ENCODE measurements at places on chromosomes 2 and 18. TPM values are rescaled to one million over a fixed set of nuclear protein-coding genes. Genes with fewer than 3 reads are reported as not detected.

DNA sequence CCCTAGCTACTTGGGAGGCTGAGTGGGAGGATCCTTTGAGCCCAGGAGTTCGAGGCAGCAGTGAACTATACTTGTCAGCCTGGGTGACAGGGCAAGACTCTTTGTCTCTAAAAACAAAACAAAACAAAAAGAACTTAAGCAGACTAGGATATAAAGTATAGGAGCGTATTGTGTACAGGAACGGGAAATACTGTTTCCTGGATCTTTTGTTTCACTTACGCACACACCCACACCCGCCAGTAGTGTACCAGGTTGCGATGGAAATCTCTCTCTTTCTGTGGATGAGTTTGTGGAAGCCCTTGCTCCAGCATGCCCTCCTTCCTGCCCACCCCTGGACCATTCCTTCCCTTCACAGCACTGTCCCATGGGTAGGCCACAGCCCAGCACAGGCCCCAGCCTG is 136.3 kb downstream of the RPIA start:
- no peak for DNase-seq

DNA sequence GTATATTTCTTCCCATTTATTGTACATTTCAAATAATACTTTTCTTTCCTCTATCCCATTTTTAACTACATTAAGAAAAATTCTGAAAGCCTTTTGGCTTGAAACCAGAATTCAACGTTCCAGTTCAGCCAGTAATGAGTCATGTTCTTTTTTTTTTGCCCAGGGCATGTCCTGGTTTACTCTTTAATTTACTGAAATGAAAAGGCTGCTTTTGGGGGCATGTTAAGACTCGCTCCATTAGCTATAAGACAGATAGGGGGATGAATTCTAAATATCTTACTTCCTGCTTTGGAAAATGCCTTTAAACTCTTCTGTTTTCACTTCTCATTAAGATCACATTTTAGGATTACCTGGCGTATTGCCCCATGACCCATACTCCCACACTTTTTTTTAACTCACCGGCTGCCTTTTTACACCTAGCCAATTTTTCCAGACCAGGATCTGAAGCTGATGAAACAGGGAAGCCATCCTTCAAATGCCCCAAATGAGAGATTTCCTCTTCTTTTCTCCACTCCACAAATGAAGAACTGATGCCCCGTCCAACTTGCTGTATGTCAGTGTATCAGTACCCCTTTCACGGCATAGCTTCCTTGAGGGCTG is 585 bp downstream of the ABCA12 start:
- peak; percentile 53 for DNase-seq

GRCh38 chr2:235611349-235611748 is 117.5 kb downstream of the AGAP1 start:
- DNase-seq = no peak

DNA sequence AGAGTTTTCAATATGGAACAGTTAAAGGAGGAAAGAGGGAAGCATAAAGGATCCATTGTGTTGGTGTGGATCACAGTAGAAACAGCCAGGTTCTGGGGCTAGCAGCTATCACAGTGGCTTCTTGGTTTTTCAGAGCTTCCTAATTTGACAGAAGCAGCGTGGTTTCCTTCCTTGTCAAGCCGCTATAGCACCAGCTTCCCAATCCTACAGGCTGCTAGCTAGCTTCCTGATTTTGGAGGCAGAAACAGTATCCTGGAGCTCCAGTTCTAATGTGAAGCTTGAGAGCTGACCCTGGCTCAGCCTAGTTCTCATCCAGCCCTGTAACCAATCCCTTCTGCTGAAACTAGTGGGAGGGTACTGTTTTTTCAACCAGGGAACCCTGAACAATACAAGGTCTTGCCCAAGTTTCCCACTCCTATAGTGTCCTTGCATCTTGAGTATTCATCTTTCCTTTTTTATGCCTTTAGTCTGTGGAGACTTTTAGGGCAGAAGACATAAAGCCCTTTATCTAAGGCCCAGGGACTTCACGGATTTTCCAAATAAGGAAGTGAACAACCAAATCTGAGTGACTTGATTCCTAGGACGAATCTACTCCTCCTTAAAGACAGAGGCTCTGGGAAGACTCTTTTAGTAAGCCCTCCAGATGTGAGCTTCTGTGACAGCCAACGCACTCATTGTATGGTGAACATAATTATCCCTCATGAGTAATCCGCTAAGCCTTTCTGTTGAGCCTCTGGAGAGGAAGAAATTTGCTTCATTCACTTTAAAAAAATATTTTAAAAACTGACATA is 33.8 kb downstream of the CCDC93 start:
- no peak for DNase-seq

- no peak for DNase-seq
Observed at GRCh38 chr2:161425728-161426454, 9.8 kb downstream of the TBR1 start.

GRCh38 chr2:140586379-140586778 is 1544.4 kb downstream of the LRP1B start:
- no peak for DNase-seq

DNA sequence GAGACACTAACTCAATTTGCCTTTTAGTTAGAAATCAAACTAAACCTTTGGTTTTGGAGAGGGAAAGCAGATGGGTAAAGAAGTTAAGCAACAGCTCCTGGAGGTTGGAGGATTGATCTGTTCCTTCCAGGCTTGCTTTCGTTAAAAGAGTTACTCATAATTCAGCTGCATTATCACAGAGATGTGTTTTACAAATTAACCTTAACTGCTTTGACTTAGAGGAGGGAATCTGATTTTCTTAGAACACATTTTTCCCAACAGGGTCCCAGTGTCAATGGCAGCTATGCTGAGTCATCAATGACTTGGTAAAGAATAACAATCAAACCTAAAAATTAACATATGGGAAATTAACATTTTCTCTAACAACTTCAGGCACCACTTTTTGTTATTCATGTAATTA is 113.4 kb downstream of the COPS8 start:
- DNase-seq = no peak

- DNase-seq = no peak
Observed at GRCh38 chr2:85963068-85963467, 74.3 kb upstream of the ST3GAL5 start.

DNA sequence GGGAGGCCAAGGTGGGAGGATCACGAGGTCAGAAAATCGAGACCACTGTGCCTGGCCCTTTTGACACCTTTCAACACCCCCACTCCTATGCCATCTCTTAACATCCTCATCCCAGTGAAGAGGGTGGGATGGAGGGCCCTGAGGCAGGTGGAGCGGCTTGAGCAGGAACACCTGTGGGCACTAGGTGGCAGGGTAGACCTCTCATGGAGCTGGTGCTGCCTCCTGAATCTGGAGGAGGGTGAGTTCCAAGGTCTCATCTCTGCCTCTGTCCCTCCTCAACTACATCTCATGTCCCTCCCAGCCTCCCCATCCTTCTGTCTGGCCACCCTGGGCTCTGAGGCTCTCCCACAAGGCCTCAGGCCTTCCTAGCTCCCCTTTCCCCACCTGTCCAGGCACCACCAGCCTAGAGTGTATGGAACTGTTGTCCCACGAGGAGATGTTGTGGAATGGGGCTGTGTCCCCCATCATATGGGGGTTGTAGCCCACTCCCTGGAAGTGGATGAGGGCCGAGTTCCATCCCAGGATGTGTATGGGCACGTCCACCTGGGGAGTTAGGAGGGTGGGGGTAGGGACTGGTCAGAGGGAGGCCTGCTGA is 17.0 kb upstream of the CRYBA2 start:
- DNase-seq = no peak

- DNase-seq = no peak
Observed at GRCh38 chr2:170669909-170670308, 45.2 kb upstream of the SP5 start.

GRCh38 chr2:180535289-180535688 is 445.1 kb upstream of the UBE2E3 start:
- no peak for DNase-seq

DNA sequence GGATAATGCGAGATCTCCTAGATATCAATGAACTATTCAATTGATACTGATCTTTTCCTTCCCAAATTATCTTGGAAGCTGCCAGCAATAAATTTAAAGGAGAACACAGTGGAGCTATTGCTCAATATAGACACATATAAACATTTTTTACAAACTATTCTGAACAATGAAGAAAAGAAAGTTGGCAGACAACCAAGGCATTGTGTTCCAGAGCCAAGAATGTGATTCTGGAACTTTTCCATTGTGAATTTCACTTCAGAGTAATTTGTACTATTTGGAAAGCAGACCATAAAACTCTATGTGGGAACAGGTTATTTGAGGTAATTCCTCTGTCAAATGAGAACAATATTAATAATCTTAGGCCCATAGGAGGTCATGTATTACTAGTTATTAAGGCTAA is 588.2 kb downstream of the IRS1 start:
- no peak for DNase-seq

DNA sequence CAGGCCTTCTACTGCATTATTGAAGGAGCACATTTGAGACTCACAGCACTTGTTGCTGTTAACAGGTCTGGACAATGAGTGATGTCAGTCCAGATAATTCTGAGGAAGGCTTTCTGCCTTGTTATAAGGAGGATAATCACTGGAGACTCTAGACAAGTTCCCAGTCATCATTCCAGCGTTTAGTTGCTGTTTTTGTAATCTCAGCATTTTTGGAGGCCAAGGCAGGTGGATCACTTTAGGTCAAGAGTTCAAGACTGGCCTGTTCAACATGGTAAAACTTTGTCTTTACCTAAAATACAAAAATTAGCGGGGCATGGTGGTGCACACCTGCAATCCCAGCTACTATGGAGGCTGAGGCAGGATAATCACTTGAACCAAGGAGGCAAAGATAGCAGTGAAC is 39.6 kb upstream of the TRIM43B start:
- no peak for DNase-seq

GRCh38 chr18:47174545-47175116 is 1.5 kb downstream of the IER3IP1 start:
- DNase-seq = no peak

DNA sequence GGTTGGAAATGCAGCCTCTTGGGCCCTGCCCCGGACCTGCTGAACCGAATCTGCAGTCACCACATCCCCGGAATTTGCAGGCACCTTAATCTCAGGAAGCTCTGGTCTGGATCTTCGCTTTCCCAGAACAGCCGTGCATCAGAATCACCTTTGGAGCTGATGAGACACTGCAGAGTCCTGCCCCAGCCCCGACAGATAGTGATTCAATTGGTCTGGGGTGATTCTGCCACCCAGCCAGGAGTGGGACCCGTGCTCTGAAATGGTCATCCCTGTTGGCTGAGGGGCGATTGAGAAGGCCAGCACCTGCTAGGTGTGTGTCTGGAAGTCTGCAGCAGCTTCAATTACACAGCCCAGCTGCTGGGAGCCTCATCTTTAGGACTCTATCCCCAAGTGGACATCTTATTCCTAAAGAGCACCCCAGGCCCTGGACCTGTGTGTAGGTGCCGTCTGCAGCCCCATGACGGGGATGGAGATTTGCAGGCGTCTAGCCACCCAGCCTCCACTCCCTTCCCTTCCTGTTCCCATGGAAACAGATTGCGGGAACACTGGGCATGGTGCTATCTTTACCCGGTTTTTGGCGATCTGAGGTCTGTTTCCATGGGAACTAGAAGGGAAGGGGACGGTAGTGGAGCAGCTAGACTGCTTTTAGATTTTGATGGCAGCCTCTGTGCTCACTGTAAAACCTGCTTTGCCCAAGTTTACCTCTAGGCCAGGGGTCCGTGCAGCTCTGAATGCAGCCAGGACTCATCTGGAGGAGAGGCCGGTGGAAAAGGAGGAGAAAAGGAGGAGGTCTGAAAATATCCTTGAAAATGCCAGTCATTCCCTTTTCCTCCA is 156.1 kb downstream of the LDLRAD4 start:
- no peak for DNase-seq

DNA sequence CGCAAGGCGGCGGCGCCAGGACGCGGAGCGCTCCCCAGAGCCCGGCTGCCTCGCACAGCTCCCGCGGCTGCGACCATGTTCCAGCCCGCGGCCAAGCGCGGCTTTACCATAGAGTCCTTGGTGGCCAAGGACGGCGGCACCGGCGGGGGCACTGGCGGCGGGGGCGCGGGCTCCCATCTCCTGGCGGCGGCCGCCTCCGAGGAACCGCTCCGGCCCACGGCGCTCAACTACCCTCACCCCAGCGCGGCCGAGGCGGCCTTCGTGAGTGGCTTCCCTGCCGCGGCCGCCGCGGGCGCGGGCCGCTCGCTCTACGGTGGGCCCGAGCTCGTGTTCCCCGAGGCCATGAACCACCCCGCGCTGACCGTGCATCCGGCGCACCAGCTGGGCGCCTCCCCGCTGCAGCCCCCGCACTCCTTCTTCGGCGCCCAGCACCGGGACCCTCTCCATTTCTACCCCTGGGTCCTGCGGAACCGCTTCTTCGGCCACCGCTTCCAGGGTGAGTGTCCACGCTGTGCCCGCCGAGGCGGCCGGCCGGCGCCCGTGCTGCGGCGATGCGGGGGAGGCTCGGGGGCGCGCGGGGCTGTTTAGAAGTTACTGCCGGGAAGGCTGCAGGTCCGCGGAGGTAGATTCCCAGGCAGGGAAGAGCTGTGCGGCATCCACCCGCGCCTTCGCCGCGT is 696 bp downstream of the EMX1 start:
- DNase-seq = no peak

- no peak for DNase-seq
Observed at GRCh38 chr2:98436734-98437133, 7.9 kb upstream of the INPP4A start.

DNA sequence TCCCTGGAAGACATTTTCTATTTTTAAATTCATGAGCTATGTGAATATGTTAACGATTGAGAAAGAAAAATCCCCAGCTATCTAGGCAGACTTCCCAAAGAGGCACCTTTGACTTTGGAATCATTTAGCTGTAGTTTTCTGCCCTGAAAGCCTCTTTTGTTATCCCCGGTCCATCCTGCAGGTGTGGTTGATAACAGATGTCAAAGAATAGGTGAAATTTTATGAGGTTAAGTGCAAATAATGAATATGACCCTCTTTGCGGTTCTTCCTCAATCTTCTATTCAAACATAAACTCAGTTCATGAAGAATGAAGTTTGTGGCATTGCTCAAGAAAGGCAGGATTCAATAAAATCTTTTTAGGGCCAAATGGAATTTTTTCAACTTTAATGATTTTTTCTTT is 51.6 kb upstream of the ATP8B1 start:
- DNase-seq = no peak

DNA sequence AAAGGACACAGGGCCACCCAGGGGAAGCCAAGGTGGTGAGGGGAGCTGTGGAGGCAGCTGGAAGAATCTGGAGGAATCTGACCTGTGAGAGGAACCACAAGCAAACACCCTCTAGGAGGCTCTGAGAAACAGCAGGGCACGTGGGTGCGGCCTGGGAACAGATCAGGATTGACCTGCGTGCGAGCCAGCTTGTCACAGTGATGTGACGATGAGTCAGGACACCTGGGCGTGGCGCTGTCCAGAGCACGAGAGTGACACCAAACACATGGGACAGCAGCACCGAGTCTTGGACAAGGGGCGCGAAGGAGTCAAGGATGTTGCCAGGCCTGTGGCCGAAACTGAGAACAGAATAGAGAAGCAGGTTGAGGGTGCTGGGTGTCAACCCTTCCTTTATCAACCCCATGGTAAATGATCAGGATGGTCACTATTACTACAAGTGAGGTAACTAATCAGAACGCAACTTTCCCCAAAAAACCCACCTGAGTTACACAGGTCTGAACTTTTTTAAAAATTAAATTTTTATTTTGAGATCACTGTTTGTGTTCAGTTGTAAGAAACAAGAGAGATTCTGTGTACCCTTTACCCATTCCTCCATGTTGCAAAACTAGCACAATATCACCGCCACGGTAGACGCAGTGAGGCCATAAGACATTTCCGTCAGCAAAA is 637 bp upstream of the SFT2D3 start:
- DNase-seq = no peak

Gene CDH19
- 10.3 TPM for polyA plus RNA-seq

Gene IL1F10
- not detected for polyA plus RNA-seq

Gene SCYGR4
- polyA plus RNA-seq = not detected

Gene ANKRD62
- not detected for polyA plus RNA-seq

Gene TLK1
- polyA plus RNA-seq = 23.3 TPM
